Activated CD8-positive, alpha-beta memory T cell treated with anti-CD3 and anti-CD28 coated beads for 1 hour (primary cell): ENCODE measurements at places on chromosomes 2 and 18.

DNA sequence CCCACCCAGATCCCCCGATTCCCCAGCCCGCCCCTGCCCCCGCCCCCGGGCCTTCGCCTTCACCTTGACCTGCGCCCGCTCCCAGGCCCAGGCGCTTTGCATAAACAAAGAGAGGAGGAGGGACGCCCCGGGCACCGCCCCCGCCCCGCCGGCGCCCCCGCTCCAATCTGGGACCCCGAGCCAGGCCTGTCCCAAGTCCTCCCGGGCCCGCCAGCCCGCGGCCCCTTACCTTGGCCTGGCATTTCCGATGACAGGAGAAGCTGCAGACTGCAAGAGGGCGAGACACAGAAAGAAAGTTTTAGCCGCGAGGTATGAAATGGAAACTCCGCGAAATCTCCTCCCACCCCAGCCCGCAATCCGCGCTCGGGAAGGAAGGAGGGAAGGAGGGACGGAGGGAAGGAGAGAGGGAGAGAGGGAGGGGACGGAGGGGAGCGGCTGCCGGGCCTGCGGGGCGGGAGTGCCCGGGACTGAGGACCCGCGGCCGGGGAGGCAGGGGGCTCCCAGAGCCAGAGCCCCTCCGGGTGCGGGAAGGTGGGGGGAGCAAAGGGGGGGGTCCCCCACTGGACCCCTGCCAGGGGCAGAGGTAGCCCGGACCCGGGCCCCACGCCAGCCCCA lies 24.2 kb downstream of the TNS1 start:
- DNase-seq = no peak

GRCh38 chr2:56177420-56178220 lies 6.2 kb upstream of the CCDC85A start:
- no peak for DNase-seq

DNA sequence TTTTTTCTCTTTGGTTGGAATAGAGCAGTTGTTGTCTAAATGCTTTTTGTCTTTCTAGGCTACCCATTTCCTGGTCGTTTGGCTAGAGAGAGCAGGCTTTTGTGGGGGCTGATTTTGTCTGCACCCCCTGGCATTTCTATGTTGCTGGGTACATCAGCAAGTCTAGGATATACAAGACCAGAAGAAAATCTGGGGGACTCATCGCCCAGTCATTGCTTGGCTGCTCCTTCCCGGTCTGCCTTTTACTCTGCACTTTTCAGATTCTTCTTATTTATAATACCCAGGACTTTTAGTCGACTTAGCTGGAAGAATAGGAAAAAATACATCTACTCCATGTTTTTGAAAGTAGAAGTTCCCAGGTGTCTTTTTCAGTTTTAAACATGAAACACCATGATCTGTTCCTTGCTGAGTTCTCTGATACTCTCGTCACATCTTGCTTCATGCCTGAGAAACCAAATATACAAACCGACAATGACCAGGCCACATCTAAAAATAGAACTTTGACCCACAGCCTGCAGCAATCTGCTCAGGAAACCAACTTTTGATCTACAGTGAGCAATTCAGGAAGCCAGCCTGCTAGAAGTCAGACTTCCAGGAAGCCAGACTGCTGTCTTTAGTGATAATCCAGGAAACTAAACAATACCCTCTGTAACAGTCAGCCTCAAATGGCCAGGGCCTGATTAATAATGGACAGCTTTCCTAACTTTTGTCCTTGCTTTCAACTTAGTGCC lies 163.8 kb upstream of the MEX3C start:
- DNase-seq = no peak

- DNase-seq = no peak
These were observed 95.5 kb downstream of the ARL4C start for GRCh38 chr2:234401426-234401825.

DNA sequence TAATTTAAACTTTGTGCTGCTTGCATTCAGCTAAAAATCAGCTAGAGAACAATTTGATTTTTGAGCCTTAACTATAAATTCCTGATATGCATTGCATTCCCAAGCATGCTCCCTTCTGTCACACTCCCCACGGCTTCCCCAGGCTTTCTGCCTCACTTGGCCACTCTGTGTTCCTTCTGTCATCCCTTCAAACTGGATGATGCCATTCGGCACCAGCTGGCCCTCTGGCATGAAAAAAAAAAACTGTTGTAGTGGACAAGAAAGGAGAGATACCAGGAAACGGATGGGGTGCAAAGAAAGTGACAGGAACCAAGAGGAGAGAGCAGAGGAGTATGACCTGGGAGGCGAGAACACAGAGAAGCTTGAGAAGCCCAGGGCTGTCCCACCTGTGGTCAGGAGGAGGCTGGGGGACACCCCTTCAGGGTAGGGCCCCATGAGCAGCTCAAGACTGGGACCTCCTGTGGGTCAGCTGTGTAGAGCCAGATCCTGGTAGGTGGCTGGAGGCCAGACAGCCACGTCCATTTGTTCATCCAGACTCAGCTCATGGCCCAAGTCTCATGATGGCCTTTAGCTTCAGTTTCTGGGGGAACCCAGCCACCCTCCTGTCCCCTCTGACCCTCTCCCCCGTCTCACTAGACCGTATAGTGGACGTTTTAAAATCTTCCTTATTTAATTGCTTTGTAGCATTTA lies 211.8 kb downstream of the GBX2 start:
- DNase-seq = no peak

GRCh38 chr2:182324665-182325064 lies 102.2 kb downstream of the PDE1A start:
- DNase-seq = no peak

GRCh38 chr2:189082376-189082975 lies 97.1 kb downstream of the COL5A2 start:
- DNase-seq = no peak

DNA sequence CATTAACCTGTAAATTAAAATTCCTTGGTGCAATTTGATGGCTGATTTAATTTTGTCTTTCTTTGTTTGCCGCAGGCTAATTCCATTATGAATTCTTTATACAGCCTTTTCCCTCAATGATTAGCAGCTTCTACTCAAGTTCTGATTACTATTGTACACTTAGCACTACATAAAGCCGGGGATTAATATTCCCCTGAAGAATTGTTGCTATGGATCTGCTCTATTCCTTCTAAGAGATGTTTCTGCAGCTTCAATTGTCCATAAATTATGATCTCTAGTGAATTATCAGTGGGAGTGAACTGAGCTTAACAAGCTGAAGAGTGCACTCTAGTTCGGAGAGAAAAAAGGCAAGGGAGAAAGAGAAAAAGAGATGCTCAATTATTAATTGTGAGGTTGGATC lies 433.7 kb upstream of the SPRED2 start:
- no peak for DNase-seq

- no peak for DNase-seq
These were observed 201.8 kb upstream of the FN1 start for GRCh38 chr2:215637651-215638050.

GRCh38 chr2:20469595-20469994 lies 22.7 kb downstream of the RHOB start:
- no peak for DNase-seq

DNA sequence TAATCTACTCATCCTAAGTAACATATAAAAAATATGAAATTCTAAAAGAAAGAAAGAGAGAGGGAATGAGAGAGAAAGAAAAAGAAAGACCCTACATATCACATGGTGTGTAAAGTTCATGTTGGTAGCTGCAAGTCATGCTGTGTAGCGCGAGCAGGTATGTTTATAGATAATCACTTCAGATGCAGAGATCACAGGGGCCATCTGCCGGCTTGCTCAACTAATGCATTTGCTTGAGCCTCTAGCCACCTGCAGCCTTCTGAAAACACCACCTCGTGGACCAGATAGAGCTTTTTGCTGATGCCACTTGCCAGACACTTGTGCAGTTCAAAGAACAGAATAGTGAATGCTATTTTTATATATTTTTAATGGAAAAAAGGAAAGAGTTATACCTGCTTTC lies 37.6 kb downstream of the CDH7 start:
- DNase-seq = no peak

DNA sequence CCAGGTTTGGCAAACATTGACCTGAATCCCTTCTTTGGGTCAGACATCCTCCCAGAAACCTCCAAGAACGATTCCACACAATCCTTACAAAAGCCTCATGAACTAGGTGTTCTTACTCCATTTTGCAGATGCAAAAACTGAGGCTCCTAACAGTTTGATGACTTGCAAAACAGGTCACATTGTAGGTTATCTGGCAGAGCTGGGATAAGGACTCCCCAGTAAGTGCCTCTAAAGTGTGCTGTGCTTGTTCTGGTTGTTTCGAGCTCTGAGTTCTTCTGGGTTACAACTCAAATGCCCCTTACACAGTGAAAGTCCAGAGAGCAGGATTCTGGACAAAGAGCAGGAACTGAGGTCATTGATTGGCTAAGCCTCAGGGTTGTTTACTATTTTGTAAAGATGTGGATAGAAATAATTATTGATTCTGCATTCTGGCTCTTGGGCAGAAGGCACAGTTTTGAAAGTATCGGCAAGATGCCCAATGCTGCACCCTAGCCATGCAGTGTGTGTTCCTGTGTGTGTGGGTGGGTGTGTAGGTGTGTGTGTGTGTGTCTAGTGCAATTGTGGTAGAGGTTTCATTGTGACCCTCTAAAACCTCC lies 17.0 kb upstream of the IGFBP2 start:
- no peak for DNase-seq

DNA sequence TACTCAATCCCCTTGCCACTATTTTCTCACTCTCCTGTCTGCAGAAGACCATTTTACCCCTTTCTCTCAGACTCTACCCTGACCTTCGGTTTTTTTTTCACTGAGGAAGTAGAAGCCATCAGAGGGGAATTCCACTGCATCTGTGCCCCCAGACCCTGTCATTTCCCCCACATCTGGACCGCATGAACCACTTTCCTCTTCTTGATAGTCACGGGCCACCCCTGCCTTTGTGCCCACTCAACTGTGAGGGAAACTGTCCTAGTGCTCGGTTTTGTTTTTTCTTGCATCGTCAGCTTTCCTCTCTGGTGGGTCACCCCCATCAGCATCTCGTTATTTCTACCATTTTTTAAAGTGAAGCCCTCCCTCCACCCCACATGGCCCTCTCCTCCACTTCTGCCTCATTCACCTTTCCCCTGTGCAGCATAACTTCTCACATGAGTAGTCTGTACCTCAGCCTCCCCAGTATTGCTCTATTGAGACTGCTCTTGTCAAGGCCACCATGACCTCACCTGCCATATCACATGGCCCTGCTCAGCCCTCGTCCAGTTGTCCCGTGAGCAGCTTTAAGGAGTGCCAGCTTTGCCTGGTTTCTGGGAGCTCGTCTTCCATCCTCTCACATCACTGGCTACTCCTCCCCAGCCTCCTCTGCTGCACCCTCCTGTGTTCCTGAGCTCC lies 32.4 kb downstream of the TMEM87B start:
- DNase-seq = no peak

DNA sequence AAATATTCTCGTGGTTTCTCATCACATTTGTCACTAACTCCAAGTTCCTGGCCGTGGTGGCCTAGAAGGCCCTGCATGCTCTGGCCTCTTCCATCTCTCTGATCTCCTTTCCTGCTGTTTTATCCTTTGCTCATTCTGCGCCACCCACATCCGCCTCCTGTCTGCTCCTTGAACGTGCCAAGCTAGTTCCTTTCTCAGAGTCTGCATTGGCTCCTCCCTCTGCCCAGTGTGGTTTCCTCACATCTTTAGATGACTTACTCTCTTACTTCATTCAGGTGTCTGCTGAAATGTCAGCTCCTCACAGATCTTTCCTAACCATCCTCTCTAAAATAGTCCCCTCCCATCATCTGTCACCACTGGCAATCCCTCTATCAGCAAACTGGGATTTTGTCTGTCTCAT lies 158.6 kb upstream of the RBMS1 start:
- peak; percentile 34 for DNase-seq

DNA sequence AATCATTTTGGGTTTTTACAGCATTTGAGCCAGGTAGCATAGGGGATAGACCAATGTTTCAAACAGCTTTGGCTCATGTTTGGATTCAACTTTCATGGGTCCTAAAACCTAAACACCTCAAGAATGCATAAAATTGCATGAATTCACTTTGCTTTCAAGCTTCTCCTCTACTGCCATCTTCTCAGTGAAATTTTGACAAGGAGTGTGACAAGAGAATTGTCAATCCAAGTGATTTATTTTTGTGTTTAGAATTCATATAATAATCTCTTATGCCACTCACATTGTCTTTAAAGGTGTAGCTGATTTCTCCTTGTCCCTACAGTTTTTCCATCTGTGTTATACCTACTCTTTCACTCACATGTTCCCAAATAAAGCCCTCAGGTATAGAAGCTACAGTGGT lies 264.8 kb upstream of the RND3 start:
- DNase-seq = no peak

- no peak for DNase-seq
These were observed 90.6 kb downstream of the FEZ2 start for GRCh38 chr2:36507408-36507812.

DNA sequence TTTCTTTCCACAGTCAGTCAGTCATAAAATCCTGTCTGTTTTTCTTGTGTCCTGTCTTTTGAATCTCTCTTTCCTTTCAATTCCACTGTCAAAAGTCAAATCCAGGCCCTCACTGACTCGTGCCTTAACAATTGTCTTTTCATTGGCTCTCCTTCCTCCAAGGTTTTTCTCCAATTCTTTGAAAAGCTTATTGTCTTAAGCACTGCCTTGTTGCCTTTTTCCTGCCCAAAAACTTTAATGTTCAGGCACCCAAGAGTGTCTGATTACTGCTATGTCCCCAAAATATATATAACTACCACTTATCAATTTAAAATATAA lies 13.9 kb upstream of the SULT1C4 start:
- no peak for DNase-seq

GRCh38 chr18:54783139-54783538 lies 45.1 kb upstream of the RAB27B start:
- DNase-seq = no peak

DNA sequence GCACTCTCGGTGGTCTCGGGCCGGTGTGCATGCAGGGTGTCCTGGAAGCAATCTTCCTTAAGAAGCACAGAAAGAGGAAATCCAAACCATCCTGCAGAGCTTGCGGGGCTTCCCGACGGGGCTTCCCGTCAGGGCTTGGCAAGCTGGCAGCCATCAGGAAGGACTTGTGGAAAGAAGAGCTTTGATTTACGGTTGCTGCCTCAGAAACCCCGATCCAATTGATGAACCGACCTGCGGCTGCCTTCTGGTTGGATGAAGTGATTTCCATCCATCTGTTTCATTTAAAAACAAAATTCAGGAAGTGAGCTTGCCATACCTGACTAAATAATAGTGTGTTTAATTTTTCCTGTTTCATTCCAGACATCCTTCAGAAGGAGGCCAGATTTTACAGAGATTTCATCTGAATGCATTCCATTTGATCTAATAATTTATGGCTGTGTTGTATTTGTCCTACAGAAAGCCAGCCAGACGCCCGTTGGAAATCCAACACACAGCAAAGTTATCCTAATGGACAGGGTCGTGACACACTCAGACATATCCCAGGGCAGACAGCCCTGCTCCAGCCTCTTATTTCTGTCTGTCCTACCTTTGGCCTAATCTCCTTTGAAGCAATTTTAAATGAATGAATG lies 141.3 kb downstream of the SEPTIN10 start:
- no peak for DNase-seq

- DNase-seq = no peak
These were observed 21.5 kb downstream of the WDR43 start for GRCh38 chr2:28915939-28916338.

- DNase-seq = no peak
These were observed 1.7 kb upstream of the SERPINE2 start for GRCh38 chr2:224040753-224041152.
